K562 (cell line): ENCODE measurements at places on chromosomes 13 and 19. TPM values are rescaled to one million over a fixed set of nuclear protein-coding genes. Genes with fewer than 3 reads are reported as not detected.
A peak's percentile ranks its signal among the peaks of the same experiment; 100 is the strongest.

The DCT gene
- total RNA-seq, result 0.34 and 0.66 TPM in 2 replicates

DNA sequence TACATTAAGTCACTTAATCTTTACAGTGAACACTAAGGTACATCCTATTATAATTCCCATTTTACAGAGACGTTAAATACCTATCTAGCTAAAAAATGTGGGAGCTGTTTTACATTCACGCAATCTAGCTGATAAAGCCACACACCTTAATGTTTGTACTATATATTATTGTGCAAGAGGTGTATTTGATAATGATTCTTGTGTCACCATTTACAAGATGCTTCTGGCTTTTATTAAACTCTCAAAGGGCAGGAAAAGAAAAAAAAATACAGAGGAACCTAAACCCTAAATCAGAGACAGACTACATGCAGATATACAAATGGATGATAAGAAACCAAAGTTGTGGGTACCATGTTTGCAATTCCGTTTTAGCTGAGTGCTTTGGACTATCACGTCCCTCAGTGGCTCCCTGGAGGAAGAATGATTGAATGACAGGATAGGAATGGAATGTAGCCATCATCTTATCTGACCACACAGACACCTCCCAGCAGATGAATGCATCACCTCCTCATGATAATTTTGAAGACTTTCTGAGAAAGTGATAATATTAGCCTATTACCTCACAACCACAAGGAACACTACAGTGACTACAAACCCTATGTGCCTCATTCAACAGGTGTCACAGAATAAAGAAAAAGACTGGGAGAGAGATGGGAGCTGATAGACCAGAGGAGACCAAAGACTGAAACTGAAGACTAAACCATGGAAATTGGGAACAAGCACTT is 230.5 kb upstream of the SERP2 start:
- H3K27ac ChIP-seq, result no peak overlapping the region
- H3K4me1 ChIP-seq, result peaks cover 11% of the 10 kb centered on the region; the same call in 1 of the 2 replicates
- H3K27me3 ChIP-seq, result no peaks in the 10 kb centered on the region
- H3K4me3 ChIP-seq, result no peak overlapping the region
- no peaks in the 10 kb centered on the region for H3K36me3 ChIP-seq
- DNase-seq, result peak; percentile 61

DNA sequence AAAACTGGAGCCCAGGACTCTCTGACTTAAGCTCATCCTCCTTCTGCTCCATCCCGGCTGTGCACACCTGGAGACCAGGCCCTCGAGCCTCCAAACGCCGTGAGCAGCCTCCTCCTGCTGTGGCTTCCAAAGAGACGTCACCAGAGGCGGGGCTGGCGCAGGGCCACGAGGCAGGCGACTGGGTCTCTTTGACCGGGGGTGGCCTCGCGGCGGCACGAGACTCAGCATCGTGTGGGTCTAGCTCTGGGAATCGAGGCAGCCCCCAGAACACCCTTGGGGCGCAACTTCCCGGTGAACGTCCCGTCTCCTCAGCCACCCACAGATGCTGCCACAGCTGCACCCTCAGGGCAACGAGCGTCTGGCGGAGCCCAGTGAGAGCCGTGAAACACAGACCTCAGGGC is 22.8 kb downstream of the RASA3 start:
- H3K27ac ChIP-seq, result no peak overlapping the region
- no peaks in the 10 kb centered on the region for H3K27me3 ChIP-seq
- no peak overlapping the region for H3K4me3 ChIP-seq
- H3K36me3 ChIP-seq, result no peaks in the 10 kb centered on the region

DNA sequence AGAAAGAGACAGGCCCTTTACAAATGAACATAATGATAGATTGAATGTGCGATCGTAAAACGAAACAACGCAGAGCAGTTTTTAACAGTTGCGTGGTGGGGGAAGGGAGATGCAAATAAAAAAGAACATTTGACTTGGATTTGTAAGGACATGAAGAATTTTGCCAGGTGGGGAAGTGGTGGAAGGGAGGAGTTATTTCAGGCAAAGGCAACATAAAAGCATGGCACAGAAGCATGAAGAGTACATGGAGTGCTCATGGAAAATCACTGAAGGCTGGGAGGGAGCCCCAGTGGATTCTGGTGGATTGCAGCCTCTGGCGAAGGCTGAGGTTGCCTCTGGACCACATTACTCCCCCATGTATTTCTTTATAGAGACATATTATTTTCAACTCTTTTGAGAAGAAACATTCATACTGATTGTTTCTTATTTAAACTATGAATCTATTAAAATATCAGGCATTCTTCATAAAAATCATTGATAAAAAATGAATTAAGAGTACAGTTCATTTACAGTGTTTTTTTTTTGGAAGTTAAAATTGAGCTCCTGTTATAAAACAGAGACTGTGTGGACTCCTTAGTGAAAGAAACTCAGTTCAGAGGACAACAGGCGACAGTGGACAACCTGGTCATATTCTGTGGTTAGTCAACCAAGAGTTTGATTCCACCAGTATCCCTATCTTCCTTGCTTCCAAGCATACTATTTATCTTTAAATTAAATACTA is 57.5 kb downstream of the STARD13 start:
- H3K4me1 ChIP-seq, result no peaks in the 10 kb centered on the region
- H3K27ac ChIP-seq, result no peak overlapping the region
- DNase-seq, result no peak
- H3K36me3 ChIP-seq, result no peaks in the 10 kb centered on the region
- no peaks in the 10 kb centered on the region for H3K27me3 ChIP-seq
- H3K4me3 ChIP-seq, result no peak overlapping the region

GRCh38 chr19:4068047-4068966 is 1.6 kb upstream of the ZBTB7A start:
- peaks cover 14% of the 10 kb centered on the region for H3K4me1 ChIP-seq
- peak overlapping the region; percentile 100 for H3K4me3 ChIP-seq

GRCh38 chr19:45139286-45140143 is 21.3 kb downstream of the NKPD1 start:
- no peaks in the 10 kb centered on the region; the same call in 2 of the 3 replicates for H3K4me1 ChIP-seq
- H3K36me3 ChIP-seq, result peaks cover 42% of the 10 kb centered on the region; the same call in 1 of the 3 replicates
- no peak overlapping the region for H3K27ac ChIP-seq
- H3K4me3 ChIP-seq, result no peak overlapping the region
- no peaks in the 10 kb centered on the region for H3K27me3 ChIP-seq

GRCh38 chr13:88031980-88032559 is 360.9 kb downstream of the SLITRK5 start:
- no peak overlapping the region for H3K27ac ChIP-seq
- H3K4me1 ChIP-seq, result no peaks in the 10 kb centered on the region
- H3K36me3 ChIP-seq, result no peaks in the 10 kb centered on the region
- H3K4me3 ChIP-seq, result no peak overlapping the region
- no peaks in the 10 kb centered on the region for H3K27me3 ChIP-seq

- H3K4me3 ChIP-seq, result no peak overlapping the region
- no peaks in the 10 kb centered on the region for H3K36me3 ChIP-seq
- no peaks in the 10 kb centered on the region for H3K27me3 ChIP-seq
- peaks cover 60% of the 10 kb centered on the region for H3K4me1 ChIP-seq
- peak; percentile 65 for DNase-seq
Measured at GRCh38 chr19:50509366-50509765, 1.6 kb downstream of the JOSD2 start.

- H3K27ac ChIP-seq, result no peak overlapping the region
- H3K4me1 ChIP-seq, result no peaks in the 10 kb centered on the region
- DNase-seq, result no peak
- H3K36me3 ChIP-seq, result no peaks in the 10 kb centered on the region
- H3K27me3 ChIP-seq, result peaks cover 9% of the 10 kb centered on the region; the same call in 1 of the 2 replicates
- H3K4me3 ChIP-seq, result no peak overlapping the region
Measured at GRCh38 chr13:44801990-44802389, 187.3 kb downstream of the NUFIP1 start.

DNA sequence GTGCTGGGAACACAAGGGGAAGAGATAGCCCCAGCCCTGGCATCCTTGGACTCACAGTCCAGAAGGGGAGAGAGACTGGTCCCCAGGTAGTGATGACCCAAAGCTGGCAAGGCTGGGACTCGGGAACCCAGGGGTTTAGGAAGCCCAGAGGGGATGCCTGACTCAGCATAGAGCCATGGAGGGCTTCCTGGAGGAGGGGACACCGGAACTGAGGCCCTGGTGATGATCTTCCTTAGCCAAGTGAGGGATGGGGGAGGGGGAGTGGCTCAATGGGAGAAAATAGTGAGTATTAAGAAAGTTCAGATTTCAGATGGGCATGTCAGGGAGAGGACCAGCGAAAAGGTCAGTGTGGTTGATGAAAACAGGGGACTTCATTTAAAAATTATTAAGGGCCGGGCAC is 26.8 kb downstream of the EXOC3L2 start:
- peaks cover 11% of the 10 kb centered on the region; the same call in 2 of the 3 replicates for H3K4me1 ChIP-seq
- peak overlapping the region; percentile 38; the same call in 1 of the 3 replicates for H3K27ac ChIP-seq
- no peak overlapping the region for H3K4me3 ChIP-seq
- no peak for DNase-seq
- H3K27me3 ChIP-seq, result no peaks in the 10 kb centered on the region
- H3K36me3 ChIP-seq, result no peaks in the 10 kb centered on the region; the same call in 2 of the 3 replicates

GRCh38 chr19:35907377-35907745 is 734 bp downstream of the TYROBP start:
- H3K27me3 ChIP-seq, result no peaks in the 10 kb centered on the region
- H3K27ac ChIP-seq, result no peak overlapping the region
- peaks cover 42% of the 10 kb centered on the region for H3K4me1 ChIP-seq
- H3K36me3 ChIP-seq, result no peaks in the 10 kb centered on the region

DNA sequence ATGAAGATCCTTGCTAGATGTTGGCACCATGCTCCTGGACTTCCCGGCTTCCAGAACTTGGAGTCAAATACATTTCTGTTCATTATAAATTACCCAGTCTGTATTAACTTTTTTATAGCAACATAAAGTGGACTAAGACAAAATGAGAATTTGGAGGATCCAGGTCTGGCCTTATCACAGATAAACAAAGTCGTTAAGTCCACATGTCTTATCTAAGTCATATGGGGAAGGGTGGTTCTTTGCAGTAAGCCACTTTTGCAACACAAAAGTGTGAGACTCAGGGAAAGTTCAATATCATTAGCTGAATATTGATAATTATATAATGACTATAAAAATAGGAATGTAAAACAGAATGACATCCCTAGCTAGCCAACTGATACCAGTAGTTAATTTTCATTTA is 91.6 kb upstream of the SIAH3 start:
- H3K4me3 ChIP-seq, result no peak overlapping the region
- H3K36me3 ChIP-seq, result no peaks in the 10 kb centered on the region
- DNase-seq, result no peak

GRCh38 chr13:43880926-43881325 is 1.2 kb downstream of the LACC1 start:
- DNase-seq, result no peak
- H3K4me3 ChIP-seq, result no peak overlapping the region
- H3K27me3 ChIP-seq, result no peaks in the 10 kb centered on the region
- no peaks in the 10 kb centered on the region for H3K36me3 ChIP-seq
- H3K27ac ChIP-seq, result no peak overlapping the region
- no peaks in the 10 kb centered on the region; the same call in 1 of the 2 replicates for H3K4me1 ChIP-seq

The PCDH20 gene
- not detected in 2 replicates for total RNA-seq

GRCh38 chr13:21461131-21461530 is 2.0 kb upstream of the ZDHHC20 start:
- no peaks in the 10 kb centered on the region for H3K36me3 ChIP-seq
- H3K4me1 ChIP-seq, result peaks cover 6% of the 10 kb centered on the region; the same call in 1 of the 2 replicates
- peak; percentile 15 for DNase-seq
- no peak overlapping the region for H3K27ac ChIP-seq
- no peak overlapping the region for H3K4me3 ChIP-seq

The FGF14 gene
- not detected in 2 replicates for total RNA-seq

- no peaks in the 10 kb centered on the region for H3K4me1 ChIP-seq
- H3K27ac ChIP-seq, result no peak overlapping the region
- H3K36me3 ChIP-seq, result no peaks in the 10 kb centered on the region
- DNase-seq, result no peak
- no peaks in the 10 kb centered on the region for H3K27me3 ChIP-seq
- H3K4me3 ChIP-seq, result no peak overlapping the region
Measured at GRCh38 chr19:50516456-50516855, 2.7 kb upstream of the ASPDH start.

The ZNF569 gene
- total RNA-seq, result 4.1 and 4.9 TPM in 2 replicates

The MEIOSIN gene
- 1.5 and 2.0 TPM in 2 replicates for total RNA-seq

GRCh38 chr19:56637976-56638555 is 4.9 kb upstream of the SMIM17 start:
- no peaks in the 10 kb centered on the region for H3K4me1 ChIP-seq
- no peak overlapping the region for H3K4me3 ChIP-seq
- DNase-seq, result peak; percentile 56
- H3K27me3 ChIP-seq, result no peaks in the 10 kb centered on the region
- no peaks in the 10 kb centered on the region for H3K36me3 ChIP-seq
- no peak overlapping the region for H3K27ac ChIP-seq

- no peaks in the 10 kb centered on the region; the same call in 2 of the 3 replicates for H3K4me1 ChIP-seq
- no peak overlapping the region for H3K4me3 ChIP-seq
- DNase-seq, result peak; percentile 82
- H3K36me3 ChIP-seq, result no peaks in the 10 kb centered on the region
- peak overlapping the region; percentile 30; the same call in 1 of the 3 replicates for H3K27ac ChIP-seq
- H3K27me3 ChIP-seq, result no peaks in the 10 kb centered on the region
Measured at GRCh38 chr19:771332-771785, 20.4 kb downstream of the MISP start.

- no peak overlapping the region for H3K27ac ChIP-seq
- no peaks in the 10 kb centered on the region for H3K27me3 ChIP-seq
- no peak overlapping the region for H3K4me3 ChIP-seq
- peaks cover 61% of the 10 kb centered on the region; the same call in 2 of the 3 replicates for H3K36me3 ChIP-seq
- no peak for DNase-seq
- no peaks in the 10 kb centered on the region; the same call in 2 of the 3 replicates for H3K4me1 ChIP-seq
Measured at GRCh38 chr13:94585543-94586101, 10.3 kb downstream of the TGDS start.

DNA sequence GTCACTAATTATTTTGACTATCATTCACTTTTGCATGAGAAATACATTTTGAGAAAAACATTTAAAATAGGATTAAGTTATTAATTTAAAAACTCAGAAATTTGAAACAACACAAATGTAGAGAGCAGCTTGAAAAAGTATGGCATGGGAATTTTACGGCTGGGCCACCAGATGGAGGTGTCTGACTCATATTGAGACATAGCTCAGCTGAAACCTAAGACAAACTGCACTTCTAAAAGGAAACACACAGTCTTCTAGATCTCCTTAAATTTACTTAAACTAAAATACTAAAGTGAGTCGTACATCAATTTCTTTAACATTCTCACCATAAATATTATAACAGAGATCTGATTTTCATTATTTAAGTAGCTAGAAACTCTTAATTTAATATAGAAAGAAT is 41.9 kb upstream of the POSTN start:
- DNase-seq, result peak; percentile 3
- no peak overlapping the region for H3K4me3 ChIP-seq
- H3K36me3 ChIP-seq, result no peaks in the 10 kb centered on the region

DNA sequence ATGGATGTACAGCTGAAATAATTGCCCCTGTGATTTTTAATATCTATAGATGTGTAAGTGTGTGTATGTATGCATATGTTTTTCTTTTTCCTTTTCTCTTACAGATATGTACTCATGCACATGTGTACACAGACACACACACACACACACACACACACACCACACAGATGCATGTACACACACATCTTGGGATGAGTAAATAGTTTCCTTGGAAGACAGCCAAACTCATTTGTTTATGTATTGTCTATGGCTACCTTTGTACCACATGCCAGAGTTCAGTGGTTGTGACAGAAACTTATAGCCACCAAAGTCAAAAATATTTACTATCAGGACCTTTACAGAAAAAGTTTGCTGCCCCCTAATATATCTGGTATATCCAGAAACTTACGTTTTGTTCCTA is 192.6 kb downstream of the MAB21L1 start:
- H3K36me3 ChIP-seq, result no peaks in the 10 kb centered on the region
- H3K27ac ChIP-seq, result no peak overlapping the region
- H3K27me3 ChIP-seq, result no peaks in the 10 kb centered on the region
- no peak overlapping the region for H3K4me3 ChIP-seq
- H3K4me1 ChIP-seq, result no peaks in the 10 kb centered on the region
